ENCODE measurements at places on chromosomes 16 and 17.
A peak's percentile ranks its signal among the peaks of the same experiment; 100 is the strongest.

- DNase-seq: no peak
Observed at GRCh38 chr17:54848368-54848987, 52.2 kb upstream of the TOM1L1 start.

- no peak for DNase-seq
Observed at GRCh38 chr16:58012481-58012880, 11.3 kb downstream of the USB1 start.

GRCh38 chr17:80447790-80448189 lies 28.6 kb downstream of the NPTX1 start:
- DNase-seq: no peak

- DNase-seq: no peak
Observed at GRCh38 chr16:27129401-27129800, 62.7 kb downstream of the C16orf82 start.

DNA sequence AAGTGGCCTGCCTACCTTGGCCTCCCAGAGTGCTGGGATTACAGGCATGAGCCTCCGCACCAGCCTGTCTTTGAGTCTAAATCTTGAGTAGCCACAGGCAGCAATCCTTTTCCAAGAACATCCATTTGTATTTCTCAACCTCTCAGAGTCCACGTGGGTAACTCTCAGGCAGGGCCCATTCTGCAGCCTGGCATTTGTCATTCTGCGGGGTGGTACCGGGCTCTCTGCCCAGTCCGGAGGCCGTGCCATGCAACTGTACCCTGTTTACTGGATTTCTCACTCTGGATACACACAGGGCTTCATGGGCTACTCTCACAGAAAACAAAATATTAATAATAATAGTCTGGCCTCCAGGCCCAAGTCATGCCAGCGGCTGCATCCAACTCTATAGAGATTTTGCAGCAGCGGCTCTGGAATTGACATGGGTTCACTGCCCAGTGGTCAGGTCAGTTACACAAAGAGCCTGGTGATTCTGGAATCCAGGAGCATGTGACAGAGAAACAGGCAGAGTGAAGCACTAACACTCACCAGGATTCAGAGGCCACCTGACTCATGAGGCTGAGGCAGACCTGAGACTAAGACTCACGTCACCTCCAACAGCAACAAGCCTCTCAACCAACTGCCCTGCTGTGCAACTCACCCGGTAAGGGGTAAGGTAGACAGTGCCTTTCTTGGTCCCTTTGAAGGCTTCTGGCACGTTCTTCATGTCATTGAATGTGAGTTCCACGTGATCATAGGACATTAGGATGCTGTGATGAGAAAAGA lies 4.0 kb downstream of the WBP2 start:
- no peak for DNase-seq

- no peak for DNase-seq
Observed at GRCh38 chr17:4174556-4174955, 31.6 kb downstream of the CYB5D2 start.

DNA sequence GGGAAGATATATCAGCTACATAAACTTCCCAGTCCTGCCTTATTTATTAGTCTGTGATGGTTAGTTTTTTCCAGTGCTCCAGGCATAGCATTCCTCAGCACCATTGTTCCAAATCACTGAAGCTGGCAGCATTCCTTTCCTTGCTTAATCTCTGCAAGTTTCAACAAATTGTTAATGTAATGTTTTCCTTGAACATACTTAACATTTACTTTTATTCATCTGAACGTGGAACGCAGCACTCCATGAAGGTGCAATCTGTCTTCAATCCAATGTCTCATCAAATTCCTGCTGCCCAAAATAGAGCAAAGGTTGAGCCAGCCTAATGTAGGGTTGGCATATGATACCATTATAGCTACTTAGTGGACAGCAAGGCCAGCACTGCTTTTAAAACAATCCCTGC lies 441.1 kb upstream of the RBFOX1 start:
- no peak for DNase-seq

- DNase-seq: no peak
Observed at GRCh38 chr16:78230832-78231231, 131.4 kb downstream of the WWOX start.

- DNase-seq: peak; percentile 31
Observed at GRCh38 chr16:7268182-7268581, 64.5 kb upstream of the RBFOX1 start.
